ENCODE measurements at places on chromosomes 5 and 9. TPM values are rescaled to one million over a fixed set of nuclear protein-coding genes. Genes with fewer than 3 reads are reported as not detected.

Gene ANKRA2
- total RNA-seq: 6.9 TPM

Gene LHX3
- total RNA-seq: not detected

Gene IL17B
- 46.8 TPM for total RNA-seq

Gene NR4A3
- total RNA-seq: 21.3 TPM

Gene EQTN
- not detected for total RNA-seq

GRCh38 chr5:141512911-141513626 is 24.2 kb downstream of the PCDHGC5 start:
- DNase-seq: no peak

DNA sequence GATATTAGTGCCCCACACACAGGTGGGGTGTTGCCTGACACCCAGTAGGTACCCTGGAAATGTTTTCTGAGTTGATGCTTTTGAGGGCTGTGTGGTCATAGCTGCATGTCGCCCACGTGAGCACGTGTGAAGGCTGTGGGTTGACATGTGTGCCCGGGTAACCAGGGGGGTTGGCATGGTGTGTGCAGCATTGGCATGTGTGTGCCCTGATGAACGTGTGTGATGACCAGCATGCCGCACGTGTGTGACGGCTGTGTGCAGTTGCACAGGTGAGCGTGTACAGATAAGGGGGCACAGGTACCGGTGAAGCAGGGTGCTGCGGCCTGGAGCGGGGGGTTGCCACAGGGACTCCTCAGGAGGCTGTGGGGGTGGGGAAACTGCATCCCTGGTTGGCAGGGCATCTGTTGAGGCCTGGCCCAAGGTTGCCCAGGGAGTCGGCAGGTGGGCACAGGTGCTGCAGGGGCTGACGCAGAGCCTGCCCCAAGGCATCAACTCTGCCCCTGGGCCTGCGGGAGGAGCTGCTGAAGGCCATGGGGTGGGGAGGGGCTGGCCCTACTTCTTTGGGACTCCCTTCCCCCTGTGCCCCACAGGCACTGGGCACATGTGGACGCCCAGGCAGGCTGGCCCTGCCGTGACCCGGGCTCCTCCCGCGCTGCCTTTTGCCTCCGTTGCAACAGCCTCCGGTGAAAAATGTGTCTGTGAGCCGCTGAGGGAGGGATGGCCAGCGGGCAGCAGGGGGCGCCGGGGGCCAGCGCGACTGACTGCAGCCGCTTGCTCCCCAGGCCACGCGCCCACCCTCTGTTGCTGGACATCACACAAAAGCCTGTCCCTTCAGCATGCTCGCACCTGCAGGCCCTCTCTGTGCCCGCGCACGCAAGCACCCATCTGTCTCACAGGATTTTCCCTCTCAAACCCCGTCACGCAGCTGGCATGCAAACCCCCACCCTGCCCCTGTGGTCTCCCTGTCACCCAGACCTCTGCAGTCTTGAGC is 2.2 kb downstream of the UNC5A start:
- DNase-seq: no peak

- no peak for DNase-seq
Measured at GRCh38 chr9:77922591-77922990, 109.0 kb downstream of the GNAQ start.

DNA sequence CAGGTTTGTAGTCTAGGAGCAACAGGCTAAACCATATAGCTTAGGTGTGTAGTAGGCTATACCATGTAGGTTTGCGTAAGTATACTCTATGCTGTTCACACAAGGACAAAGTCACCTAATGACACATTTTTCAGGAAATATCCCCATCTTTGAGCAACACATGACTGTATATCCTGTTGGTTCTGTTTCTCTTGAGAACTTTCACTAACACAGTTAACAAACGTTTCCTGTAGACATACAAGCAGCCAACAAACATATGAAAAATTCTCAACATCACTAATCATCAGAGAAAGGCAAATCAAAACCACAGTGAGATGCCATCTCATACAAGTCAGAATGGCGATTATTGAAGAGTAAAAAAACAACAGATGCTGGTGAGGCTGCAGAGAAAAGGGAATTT is 68.2 kb downstream of the NR2F1-AS1 start:
- no peak for DNase-seq

DNA sequence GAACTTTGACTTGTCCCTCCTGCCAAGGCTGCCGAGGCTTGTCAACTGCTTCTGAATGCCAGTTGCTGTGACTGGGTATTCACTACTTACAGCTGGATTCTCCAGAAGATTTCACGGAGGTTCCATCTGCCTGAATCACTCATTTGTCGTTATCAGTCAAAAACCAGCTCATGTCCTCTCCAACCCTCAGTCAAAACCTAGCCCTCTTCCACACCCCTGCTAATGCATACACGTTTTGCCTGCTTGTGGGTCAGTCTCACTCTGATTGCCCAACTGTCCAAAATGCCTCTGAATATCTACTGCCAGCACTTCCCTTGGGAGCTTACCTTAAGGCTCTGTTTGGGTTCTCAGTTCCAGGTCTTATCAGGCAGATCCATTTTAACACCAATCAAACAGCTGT is 238.6 kb upstream of the TMEM161B start:
- no peak for DNase-seq

- DNase-seq: no peak
Measured at GRCh38 chr5:158639881-158640592, 459.7 kb downstream of the EBF1 start.

DNA sequence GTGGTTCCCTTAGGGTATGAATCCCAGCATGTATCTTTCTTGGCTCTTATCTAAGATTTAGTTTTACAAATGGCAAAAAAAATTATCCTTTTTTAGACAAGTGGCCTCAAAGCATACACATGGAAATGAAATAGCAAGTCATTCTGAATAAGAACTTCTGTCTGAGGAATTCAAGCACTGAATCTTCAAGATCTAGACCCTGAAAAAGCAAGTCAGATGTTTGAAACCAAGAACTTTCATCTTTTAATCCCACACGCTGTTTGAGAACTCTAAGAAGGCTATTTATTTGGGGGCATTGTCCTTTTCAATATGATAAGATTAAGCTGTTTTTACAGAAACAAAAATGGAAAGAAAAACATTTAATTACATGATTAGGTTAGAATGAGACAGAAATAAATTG is 549.2 kb upstream of the CYLC2 start:
- DNase-seq: no peak

All from ascending aorta (tissue), 2 donors.